Stimulated activated CD8-positive, alpha-beta memory T cell treated with anti-CD3 and anti-CD28 coated beads, Interleukin-7, amount 100 ng/mL, for 4 hours (primary cell): ENCODE measurements at places on chromosomes 5 and 9.

- DNase-seq = no peak
Measured at GRCh38 chr9:33332011-33332410, 41.7 kb downstream of the NFX1 start.

GRCh38 chr5:74651710-74652109 lies 11.2 kb upstream of the ENC1 start:
- DNase-seq = no peak

- DNase-seq = no peak
Measured at GRCh38 chr9:13163946-13164345, 115.5 kb downstream of the MPDZ start.

- no peak for DNase-seq
Measured at GRCh38 chr9:4640027-4640426, 22.1 kb upstream of the PLPP6 start.

GRCh38 chr5:136446565-136446964 lies 81.2 kb upstream of the TRPC7 start:
- no peak for DNase-seq

- DNase-seq = no peak
Measured at GRCh38 chr5:169286572-169287300, 14.2 kb downstream of the SLIT3 start.

DNA sequence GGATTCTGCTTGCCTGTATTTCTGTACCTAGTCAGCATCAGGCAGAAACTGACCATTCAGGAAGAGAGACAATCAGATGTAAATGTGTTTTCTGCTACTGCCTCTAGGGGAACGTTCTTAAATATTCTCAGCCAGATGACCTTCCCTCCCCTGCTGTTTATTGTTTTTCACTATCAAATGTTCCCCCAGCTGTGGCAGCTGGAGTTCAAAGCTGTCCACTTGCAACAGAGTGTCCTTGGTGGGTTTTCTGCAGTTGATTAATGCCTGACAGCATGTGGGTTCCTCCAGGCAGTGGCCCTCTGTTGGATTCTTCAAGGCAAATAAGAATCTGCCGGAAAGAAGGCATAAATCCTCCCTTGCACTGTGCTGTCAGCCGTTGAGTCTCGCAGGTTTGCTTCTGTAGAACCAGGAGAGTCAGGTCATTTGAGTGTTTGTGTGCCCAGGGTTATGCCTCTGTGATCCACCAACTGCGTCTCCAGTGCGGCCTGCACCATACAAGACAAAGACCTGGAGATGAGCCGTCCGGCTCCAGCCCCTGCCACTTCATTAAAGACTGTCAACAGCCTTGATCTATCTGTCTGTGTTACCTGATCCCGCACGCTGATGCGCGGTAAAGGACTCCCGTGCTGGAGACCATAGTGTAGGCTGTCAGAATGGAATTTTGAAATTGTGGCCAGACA lies 203.4 kb downstream of the GADD45G start:
- no peak for DNase-seq
